ENCODE measurements at places on chromosomes 11 and 22.

DNA sequence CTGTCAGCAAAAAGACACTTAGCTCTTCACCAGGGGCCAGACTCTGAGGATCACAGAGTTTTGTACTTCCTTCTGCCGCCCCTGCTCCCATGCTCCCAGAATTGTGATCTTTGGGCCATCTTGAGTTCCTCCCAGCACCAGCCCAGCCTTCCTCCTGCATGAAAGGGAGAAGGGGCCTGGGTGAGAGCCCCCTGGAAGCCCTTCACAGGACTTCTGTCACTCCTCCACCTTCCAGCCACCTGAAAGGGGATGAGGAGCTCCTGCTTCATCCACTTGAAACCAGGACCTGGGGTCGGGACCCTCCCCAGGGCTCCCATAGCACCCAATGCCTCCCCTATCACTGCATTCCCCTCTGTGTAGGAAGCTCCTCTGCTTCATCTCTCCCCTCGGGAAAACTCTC, 174.2 kb downstream of the BUD13 start:
- DNase-seq: no peak

GRCh38 chr22:40519284-40519947, 117.1 kb downstream of the MRTFA start:
- DNase-seq: no peak

GRCh38 chr22:47795477-47796127, 1033.2 kb downstream of the TBC1D22A start:
- peak; percentile 39 for DNase-seq

DNA sequence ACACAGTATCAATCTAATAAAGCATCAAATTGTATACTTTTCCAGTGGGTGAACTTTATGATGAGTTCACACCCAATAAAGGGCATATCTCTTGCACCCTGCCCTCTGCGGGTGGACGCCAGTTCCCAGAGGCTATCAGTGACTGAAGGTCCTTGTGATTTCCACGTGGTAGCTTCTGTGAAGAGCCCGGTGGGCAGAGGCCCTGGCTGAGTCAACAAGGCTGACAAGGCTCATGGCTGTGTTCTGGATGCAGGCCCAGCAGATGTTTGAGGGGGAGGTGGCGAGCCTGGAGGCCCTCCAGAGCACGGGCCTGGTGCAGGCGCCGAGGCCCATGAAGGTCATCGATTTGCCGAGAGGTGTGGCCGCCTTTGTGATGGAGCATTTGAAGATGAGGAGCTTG, 71.4 kb downstream of the PIWIL3 start:
- DNase-seq: no peak

- no peak for DNase-seq
These were observed 13.4 kb upstream of the GRK2 start for GRCh38 chr11:67252831-67253239.

DNA sequence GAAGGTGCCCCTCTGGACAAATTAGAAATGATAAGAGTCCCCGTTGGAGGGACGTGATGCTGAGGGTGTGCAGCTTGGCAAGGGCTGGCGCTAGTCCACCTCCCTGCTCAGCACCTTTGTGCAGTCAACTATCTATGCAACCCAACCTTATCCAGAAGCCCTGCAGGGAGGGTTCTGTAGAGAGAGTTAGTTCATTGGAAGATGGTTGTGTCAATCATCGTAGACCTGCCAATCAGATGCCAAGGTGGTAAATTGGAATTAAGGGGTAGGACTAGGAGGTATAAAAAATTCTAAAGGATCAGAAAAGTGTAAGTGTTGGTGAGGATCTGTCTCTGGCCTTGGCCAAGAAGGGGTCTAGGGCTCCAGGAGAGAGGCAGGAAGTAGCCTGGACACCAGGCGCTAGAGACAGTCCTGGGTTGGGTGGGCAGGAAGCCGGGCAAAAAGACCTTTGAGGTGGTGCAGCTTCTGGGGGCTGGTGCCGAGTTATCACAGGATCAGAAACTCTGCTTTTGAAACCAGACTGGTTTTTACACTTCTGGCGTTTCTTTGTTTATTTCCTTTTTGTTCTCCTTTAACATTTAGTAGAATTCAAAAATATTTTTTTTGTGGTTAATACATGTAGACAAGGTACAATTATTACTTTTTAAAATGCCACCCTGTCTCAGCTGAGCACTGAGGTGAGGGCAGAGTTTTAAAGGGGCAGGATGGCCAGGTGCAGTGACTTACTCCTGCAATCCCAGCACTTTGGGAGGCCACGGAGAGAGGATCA, 1.6 kb downstream of the C1QTNF6 start:
- DNase-seq: no peak

GRCh38 chr11:64916040-64916774, 802 bp downstream of the ATG2A start:
- no peak for DNase-seq

GRCh38 chr22:34639911-34640310, 426.0 kb upstream of the ISX start:
- DNase-seq: no peak

DNA sequence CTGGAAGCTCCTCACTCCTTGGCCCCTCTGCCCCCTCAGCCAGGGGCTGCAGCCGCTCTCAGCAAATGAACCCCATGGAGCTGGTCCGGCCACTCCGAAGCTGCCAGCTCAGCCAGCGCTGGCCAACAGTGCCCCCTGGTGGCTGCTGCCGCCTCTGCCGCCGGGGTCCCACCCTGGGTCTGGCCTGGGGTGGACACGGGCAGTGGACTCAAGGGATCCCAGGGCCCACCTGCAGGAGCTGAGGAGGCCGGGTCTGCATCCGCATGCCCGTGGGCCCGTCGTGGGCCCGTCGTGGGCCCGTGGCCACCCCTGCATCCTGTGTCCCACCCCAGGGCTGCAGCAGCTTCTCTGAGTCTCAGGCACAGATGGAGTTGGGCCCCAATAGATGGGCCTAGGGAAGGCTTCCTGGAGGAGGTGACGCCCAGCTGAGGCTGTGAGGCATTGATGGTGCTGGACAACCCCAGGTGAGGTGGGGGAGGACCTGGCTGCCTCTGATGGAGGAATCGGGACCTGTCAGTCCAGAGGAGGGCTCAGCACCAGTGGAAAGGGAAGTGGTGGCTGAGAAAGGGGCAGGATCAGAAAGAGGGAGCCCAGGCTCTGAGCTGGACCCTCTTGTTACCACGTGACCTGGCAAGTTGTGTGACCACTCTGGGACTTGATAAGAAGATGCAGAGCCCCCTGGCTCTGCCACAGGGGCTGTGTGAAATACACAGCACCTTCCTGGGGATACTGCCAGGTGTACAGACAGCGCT, 522.3 kb downstream of the BRD1 start:
- peak; percentile 67 for DNase-seq

DNA sequence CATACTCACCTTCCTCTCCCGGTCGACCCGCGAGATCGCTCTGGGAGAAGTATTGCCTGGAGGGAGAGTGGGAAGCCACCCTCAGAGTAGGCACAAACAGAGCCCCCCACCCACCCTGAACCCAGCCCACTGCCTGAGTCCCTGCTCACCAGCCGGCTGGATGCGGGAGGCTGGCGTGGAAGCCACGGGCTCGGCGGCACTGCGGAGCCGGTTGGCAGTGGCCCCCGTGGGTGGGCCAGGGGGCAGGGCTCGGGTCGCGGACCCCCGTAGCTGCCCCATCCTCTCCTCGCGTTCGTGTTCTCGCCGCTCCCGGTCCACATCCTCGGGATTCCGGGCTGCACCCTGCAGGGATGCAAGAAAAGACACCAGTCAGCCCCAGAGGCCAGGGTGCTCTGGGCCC, 21.4 kb upstream of the TMEM184B start:
- DNase-seq: no peak

All from breast epithelium (tissue), 4 donors.